SHP77 (cell line): ENCODE measurements at places on chromosomes 3 and 15.

DNA sequence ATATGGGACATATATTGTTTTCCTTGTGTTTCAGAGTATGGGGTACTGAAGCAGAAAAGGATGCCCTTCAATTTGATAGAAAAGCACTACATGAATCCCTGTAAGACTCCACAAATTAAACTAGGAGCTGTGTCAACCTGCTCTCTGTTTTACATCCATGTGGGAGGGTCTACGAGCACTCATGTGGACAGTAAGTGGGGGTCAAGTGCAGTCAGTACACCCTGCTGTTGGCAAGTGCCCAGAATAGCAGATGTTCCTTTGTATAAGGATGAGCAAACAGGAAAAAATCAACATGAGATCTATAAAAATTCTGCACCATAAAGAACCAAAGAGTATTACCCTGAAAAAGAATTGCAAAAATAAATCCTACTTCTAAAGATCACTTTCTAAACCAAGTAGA, 659.9 kb downstream of the SI start:
- DNase-seq: peak; percentile 96

GRCh38 chr3:5787861-5788488, 600.5 kb downstream of the EDEM1 start:
- peak; percentile 84 for DNase-seq

GRCh38 chr15:68578980-68579935, at the start of gene CORO2B:
CORO2B (plus strand) TSS chr15:68578993; CDS start chr15:68579263, 270 bp downstream.
- DNase-seq: peak; percentile 31

- no peak for DNase-seq
These were observed 29.6 kb upstream of the CEMIP start for GRCh38 chr15:80749589-80749988.

DNA sequence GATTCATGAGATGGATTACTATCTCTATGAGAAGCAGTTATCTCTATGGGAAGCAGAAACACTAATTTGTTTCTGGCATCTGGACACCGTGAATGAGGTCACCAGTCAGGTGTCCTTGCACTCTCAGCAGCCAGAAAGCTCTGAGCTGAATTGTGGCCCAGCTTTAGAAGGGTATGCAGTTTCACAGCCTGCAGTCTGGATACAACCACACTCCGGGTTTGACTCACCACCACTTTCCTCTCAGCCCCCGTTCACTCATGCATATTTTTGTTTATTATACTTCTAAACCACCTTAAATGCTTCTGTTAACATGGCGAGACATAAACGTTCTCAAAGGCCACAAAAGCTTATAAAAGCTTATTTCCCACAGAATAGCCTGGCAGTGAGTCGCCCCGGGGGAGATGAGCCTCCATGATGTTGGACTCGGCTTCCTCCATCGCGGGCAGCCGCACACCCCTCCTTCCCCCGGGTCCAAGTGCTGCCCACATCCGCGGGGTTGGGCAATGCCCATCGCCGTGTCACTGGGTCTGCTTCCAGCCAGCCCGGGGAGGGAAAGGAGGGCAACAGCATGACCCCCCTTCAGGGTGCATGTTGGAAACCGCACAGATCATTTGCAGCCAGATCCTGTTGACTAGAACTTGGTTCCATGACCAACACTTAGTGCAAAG, 16.8 kb upstream of the SLC41A3 start:
- DNase-seq: no peak

DNA sequence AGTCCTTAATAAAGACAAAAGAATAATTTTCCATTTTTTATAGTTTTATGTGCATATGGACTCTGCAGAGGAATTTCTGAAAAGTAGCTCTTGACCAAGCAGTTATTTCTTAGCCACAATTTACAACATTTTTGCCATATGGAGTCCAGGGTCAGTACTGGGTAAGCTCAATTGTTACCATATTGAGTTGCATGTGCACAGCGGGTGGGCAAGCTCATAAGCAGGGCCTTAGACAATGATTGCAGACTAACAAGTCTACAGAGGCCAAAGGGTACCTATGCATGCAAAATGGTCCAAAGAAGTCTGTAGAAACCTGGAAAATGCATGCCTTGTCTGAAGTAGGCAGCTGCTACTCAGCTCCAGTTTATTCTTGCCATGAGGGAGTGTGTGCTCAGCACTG, 19.0 kb upstream of the ARHGEF26 start:
- DNase-seq: no peak

DNA sequence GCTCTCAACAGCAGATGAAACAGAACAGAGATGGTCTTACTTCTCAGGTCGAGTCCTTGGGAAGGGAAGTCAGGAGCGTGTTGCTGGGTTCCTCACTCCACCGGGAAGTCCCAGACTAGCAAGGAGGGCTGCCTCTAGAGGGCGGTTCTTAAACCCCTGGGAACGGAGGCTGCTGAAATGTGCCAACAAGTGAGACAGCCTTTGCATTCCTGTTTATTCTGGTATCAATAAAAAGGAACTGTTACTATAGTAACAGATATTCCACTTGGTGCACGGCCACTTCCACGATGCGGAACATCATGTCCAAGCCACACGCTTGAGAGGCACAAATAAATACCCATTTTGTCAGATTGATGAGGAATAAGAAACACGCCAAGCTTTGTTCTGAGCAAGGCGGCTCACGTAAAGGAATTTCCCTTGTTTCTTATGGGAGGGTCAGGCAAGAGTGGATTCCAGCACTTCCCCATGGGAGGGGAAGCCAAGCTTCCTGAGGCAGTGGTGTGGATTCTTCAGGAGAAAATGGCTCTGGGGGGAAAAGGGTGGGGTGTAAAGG, at the start of gene FAM107A:
Gene FAM107A, minus strand, starts transcription at position 123 of the 553 bp plus-strand sequence. CDS start 7,531 bp downstream, outside the sequence.
- no peak for DNase-seq

- DNase-seq: no peak
These were observed 23.3 kb upstream of the NFKBIZ start for GRCh38 chr3:101825904-101826445.

DNA sequence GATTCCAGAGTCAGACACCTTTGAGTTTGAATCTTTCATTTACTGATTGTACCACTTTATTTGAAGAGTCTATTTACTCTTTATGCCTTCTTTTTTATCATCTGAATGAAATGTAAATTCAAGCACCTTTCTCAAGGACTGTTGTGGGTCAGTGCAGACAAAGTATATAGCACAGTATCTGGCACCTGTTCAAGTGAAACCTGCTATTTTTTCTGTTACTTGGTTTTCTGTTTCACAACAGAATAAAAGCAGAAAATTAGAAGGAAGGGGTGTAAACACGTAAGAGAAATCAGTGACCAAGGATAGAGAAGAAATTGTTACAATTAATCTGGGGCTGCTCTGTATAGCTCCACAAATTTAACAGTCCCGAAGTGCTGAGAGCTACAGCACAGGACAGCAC, 357.4 kb downstream of the RSL24D1 start:
- no peak for DNase-seq

DNA sequence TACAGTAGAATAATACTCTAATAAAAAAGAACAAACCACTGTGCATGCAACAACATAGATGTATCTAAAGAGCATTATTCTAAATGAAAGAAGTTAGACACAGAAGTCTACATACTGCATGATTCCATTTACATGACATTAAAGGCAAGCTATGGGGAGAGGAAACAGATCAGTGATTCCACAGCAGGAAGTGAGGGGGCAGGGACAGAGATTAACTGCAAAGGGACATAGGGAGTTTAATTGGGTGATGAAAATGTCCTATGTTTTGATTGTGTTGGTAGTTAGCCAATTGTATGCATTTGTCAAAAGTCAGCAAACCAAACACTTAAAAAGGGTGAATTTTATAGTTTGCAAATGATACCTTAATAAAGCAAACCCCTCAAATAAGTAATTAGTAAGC, 13.8 kb downstream of the CRYGS start:
- no peak for DNase-seq

GRCh38 chr3:119555309-119555735, 4.1 kb downstream of the CD80 start:
- no peak for DNase-seq

- DNase-seq: no peak
These were observed 16.7 kb downstream of the SMAD3 start for GRCh38 chr15:67082007-67082536.

DNA sequence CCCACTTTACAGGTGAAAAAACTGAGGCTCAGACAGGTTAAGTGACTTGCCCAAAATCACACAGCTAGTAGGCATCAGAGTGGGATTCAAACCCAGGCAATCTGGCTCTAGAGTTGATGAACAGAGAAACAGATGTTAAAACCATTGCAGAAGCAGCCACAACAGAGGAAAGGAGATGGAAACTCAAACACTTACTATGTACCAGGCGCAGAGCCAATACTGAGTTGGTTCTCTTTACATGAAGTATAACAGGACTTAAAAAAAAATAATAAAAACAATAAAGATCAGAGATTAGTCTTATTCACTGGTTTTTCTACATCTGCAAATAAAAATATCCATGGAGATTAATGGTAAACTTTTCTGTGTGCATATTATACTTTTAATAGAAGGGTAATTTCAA, 84.9 kb upstream of the SPATA12 start:
- no peak for DNase-seq

GRCh38 chr15:41860049-41860828, 21.6 kb downstream of the PLA2G4B start:
- no peak for DNase-seq

DNA sequence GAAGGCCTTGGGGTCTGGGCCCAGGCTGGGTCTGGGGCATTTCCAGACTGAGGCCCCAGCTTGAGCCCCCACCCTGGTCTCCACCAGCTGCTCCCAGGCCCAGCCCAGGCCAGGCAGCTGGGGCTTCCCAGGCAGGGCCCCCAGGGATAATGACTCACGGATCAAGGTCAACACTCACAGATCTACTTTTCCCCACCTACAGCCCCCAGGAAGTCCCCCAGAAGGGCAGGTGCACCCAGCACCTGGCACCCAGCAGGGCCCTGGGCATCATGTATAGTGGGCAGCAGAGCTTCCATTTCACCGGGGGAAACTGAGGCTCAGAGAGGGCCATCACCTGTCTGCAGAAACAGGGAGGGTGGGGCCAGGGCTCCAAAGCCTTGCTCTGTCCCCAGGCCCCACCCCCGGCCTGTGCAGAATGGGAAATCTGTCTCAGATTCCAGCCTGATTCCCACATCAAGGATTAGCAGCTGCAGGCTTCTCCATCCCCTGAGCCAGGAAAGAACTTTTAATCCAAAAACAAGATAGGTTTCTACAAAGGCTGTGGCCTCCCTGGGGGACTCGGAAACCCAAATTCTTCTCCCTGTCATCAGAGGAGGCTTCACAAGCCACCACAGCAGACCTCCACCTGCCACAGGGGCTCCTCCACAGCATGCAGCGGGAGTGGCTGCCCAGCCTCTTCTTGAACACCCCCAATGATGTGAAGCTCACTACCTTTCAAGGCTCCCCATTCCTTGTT, 49.8 kb downstream of the IQSEC1 start:
- peak; percentile 28 for DNase-seq

GRCh38 chr15:25795712-25796111, 67.4 kb downstream of the ATP10A start:
- no peak for DNase-seq

GRCh38 chr3:74643636-74644035, 29.2 kb upstream of the CNTN3 start:
- no peak for DNase-seq

GRCh38 chr3:191262650-191263049, 63.6 kb downstream of the OSTN start:
- no peak for DNase-seq

GRCh38 chr15:31098953-31099740, 2.4 kb downstream of the TRPM1 start:
- no peak for DNase-seq

GRCh38 chr3:61805510-61806080, 244.2 kb downstream of the PTPRG start:
- DNase-seq: no peak

DNA sequence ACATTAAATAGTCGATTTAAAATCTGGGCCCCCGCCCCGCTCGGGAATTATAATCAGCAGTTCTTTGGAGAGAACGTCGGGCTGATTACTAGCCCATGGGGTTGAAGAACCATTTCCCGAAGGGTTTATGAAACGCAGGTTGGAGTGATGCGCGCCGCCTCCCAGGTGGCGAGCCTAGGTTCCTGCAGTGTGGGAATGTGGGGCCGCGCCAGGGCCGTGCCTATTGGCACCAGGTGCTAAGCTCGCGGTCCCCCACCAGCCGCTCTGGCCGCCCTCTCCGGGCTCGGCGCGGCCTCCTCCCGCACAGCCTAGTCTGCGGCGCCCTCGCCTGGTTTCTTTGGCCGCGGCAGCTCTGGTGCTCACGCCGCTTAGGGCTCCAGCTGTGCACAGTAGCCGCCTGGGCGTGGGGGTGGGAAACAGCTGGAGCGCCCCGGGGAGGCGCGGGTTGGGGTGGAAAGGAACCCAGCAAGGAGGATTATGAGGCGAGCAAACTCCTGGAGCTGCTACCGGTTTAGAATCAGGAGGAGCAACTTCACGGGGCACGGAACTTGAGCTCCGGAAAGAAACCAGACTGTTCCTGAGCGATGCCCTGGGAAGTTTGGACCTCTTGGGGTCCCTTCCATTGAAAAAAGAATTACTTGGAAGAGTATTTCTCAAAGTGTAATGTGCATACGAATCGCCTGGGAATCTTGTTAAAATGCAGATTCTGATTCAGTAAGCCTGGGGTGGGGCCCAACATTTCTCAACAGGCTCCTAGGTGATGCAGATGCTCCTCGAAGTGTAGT, 5.6 kb upstream of the MECOM start:
- peak; percentile 46 for DNase-seq

GRCh38 chr3:111846039-111846438, 13.0 kb upstream of the PHLDB2 start:
- DNase-seq: no peak
